ENCODE measurements at places on chromosomes 4 and X.

- no peak for DNase-seq
Measured at GRCh38 chr4:100450449-100450848, 67.4 kb downstream of the EMCN start.

DNA sequence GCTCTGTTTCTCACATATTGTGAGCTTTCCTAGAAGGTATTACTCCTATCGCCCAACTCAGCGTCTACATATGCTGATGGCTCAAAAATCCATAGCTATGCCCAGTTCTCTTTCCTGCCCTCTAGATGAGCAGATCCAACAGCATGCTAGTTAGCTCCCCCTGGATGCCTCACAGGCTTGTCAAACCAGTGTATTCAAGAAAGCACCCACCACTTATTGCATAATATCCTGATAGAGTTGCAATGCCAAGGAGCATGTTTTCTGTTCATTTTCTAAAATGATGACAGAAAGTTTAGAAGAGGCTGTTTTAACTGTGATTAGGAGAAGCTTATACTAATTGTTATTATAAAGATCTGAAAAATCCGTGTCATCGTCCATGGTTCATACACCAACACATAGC, 1.9 kb upstream of the PACRGL start:
- DNase-seq, result no peak

DNA sequence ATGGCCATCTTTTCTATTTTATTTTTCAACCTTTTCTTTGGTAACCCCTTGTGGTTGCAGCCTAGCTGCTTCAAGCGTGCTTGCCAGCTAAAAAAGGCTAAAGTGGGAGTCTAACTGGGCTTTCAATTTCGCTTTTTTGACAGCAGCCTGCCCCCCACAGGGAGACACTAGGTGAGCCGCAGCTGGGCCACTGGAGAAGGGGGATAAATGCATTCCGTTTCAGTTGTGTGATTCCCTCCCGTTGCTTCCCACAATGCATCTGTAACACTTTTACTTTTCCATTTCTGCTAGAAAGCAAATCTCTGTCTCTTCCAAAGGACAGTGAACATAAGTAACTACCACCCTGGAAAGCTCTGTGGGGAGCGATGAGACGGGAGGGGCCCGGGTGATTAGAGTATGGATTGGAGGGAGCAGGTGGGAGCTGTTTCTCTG, 86.3 kb upstream of the RAPGEF2 start:
- no peak for DNase-seq

- no peak for DNase-seq
Measured at GRCh38 chrX:40971736-40972135, 113.5 kb upstream of the USP9X start.

DNA sequence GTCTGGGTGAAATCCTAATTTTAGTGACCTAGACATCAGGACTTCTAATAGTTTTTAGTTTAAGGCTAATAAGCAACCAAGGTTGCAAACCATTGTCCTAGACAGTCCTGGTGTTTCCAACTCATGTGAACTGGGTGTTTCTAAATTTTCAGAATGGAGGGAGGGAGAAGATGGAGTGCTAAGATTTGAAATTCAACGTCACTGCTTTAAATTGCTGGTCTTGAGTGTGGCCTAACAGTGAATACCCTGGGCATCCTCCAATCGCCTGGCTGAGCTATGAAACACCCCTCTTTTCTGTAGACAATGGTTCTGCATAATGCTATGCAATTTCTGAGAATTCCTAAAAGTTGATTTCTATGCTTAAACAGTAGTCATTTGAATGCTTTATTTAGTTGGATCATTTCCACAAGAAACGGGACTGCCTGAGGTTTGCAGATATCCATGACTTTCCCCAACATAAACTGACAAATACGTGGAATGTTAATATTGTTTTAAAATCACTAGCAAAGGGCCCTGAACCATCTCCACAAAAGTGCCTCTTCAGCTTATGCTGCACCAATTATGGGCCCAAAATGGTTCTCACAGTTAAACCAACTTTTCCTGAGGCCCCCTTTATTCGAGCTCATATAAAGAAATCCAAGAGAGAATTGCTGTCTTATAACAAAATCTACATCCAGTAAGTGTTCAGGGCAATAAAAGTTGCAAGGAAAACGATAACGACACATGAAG, 1.1 kb downstream of the FBXL5 start:
- no peak for DNase-seq

- DNase-seq, result no peak
Measured at GRCh38 chr4:47914926-47915237, 499 bp upstream of the NFXL1 start.

DNA sequence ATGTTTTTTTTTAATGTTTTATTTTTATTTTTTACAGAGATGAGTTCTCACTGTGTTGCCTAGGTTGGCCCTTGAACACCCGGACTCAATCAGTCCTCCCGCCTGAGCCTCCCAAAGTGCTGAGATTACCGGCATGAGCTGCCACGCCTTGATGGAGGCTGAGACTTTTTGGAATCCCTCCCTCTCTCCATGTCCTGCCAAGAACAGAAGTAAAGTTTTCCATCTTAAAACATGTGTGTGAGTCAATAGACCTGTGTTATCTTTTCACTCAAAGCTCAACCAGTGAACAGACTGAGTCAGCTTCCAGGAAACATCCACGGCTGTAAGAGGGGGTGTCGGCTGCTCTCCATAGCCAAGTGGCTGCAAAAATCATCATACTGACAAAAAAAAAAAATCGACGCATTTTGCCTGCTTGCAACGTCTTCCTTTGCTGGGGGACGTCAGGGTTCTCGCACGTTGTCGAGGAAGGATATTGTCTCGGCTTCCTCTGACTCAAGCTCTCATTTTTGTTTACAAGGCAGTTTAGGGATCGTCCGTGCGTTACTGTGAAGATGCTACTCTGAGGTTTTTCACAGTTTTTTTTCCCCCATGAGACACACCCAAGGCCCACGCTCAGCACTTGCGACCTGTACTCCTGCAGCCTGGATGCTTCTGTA, 10.0 kb upstream of the ASMTL start:
- DNase-seq, result no peak

- DNase-seq, result no peak
Measured at GRCh38 chr4:145276050-145276449, 95.7 kb upstream of the OTUD4 start.
